Anterior cingulate cortex (tissue), 58 donors: ENCODE measurements at places on chromosomes 5 and 9.

DNA sequence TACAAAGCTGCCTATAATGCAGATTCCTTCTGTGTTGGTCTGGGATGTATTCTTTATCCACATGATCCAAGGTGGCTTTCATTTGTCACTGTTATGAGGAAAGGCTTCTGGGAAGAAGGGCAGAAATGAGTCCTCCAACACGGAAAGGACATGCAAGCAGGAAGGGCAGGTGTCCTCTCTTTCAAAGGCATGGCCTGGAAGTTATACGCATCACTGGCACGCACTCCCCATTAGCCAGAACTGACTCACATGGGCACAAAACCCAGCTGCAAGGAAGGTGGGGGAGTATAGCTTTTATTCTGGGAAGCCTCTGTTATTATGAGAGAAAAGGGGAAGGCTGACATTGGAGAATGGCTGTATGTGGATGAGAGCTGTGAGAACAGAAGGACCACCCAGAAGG, 141.3 kb upstream of the ZNF618 start:
- no peak for DNase-seq

GRCh38 chr9:128026255-128026772, 40.8 kb downstream of the NAIF1 start:
- DNase-seq, result no peak

- DNase-seq, result no peak
Measured at GRCh38 chr5:56494300-56494731, 261.2 kb upstream of the ANKRD55 start.

GRCh38 chr5:137015540-137016116, 483.5 kb downstream of the SPOCK1 start:
- no peak for DNase-seq

DNA sequence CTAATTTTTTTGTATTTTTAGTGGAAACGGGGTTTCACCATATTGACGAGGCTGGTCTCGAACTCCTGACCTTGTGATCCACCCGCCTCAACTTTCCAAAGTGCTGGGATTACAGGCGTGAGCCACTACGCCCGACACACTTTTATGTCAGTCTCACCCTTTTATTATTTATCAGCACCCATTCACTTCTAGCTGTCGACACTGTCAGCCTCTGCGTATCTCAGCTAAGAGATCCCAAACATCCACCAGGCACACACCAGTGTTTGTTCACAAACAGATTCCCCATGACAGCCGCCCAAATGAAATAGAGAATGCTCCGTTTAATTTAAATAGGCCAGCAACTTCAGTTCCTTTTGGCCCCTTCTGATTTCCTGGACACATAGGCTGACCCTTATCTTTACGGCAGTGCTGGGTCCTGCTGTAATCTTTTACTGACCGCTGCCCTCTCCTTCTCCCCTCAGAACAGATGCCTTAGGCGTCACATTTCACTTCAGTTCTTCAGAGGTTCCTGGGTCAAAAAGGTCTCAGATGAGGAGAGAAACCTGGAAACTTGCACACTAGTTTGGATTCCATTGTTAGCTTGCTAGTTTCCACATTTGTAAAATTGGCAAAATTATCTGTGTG, 43.1 kb upstream of the CKMT2 start:
- no peak for DNase-seq

- no peak for DNase-seq
Measured at GRCh38 chr9:121240472-121241135, 27.4 kb upstream of the GSN start.

DNA sequence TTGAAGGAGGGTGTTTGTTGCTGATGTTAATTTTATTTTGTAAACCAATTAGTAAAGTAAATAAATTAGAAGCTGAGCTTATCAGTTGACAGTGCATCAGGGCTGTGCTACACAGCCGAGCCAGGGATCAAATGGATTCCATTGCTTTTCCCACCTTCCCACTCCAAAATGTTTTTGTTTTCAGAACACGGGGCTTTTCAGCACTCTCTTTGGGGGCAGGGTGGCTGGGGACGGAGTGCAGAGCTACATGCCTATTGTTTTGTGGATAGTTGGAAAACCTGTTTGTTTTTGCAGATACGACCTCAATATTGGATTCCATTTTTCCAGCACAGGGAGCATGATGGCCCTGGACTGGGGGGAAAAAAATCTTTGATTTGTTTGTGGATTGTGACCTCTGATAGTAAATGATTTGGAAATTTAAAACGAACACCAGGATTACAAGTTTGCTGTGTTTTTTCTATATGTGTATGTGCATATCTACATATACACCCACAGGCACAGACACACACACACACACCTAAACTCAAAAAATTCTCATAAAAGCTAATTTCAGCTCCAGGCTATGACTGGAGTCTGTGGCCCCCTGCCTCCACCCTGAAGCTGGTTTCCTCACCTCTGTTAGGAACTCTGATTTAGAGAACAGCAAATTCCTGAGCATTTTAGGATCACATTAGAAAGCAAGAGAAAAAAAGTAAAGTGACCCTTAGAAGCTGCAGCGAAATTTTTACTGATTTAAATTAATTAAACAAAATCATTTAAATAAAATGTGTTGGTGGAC, 371.7 kb upstream of the IRX2 start:
- no peak for DNase-seq

GRCh38 chr9:104456831-104457230, 47.2 kb upstream of the OR13F1 start:
- DNase-seq, result no peak

GRCh38 chr9:69497816-69498215, 172.8 kb downstream of the ENTREP1 start:
- DNase-seq, result no peak

GRCh38 chr5:104635227-104635626, 1072.6 kb upstream of the NUDT12 start:
- no peak for DNase-seq

- DNase-seq, result peak; percentile 92
Measured at GRCh38 chr5:169583424-169584220, at the start of gene SPDL1. SPDL1 (plus strand) TSS chr5:169583773; CDS start chr5:169588417, 4,644 bp downstream.

GRCh38 chr5:93503598-93504067, 77.4 kb downstream of the NR2F1-AS1 start:
- no peak for DNase-seq

DNA sequence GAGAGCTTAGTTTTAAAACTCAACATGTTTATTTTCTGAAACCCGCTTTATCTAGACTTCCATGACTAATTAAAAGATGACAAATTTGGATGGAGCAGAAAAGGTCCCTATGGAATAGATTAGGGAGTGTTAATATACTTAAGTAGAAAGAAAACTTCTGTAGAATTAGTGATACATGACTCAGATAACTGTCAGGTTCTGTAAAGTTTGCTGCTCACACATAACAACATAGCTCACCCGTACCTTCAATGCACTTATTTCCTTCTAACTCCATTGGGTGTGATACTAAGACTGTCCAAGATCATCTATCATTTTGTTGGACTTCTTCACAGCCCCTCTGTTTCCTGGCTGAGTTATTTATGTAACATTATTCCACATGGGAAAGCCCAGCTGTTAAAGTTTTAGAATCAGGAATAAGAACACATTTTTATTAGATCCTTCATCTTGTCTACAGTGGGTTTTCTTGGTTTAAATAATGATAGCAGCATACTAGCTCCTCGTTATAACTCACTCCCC, 27.8 kb downstream of the TMEM167A start:
- DNase-seq, result no peak

DNA sequence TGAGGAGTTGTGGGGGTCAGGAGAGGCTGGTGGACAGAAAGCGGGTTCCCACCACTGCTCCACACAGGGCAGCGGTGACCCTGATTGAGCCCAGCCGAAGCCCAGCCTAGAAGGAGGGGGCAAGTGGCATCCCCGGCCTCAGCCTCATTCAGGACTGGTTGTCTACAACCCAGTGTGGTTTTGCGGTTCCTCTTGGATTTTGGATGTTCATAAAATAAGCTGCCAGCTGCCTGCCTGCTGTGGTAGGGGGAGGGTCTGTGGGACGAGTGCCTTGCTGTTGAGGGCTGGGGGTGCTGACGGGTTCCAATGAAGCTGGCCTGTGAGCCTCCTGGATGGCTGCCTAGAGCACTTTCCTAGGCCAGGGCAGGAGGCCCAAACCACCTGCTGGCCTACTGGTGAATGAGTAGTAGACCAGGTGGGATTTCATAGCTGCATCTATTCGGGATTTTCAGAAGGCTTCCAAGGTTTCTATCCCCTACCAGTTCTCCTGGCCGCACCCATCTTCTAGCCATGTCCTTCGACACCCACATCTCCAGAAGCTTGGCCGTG, 102.4 kb downstream of the NDFIP1 start:
- DNase-seq, result no peak

DNA sequence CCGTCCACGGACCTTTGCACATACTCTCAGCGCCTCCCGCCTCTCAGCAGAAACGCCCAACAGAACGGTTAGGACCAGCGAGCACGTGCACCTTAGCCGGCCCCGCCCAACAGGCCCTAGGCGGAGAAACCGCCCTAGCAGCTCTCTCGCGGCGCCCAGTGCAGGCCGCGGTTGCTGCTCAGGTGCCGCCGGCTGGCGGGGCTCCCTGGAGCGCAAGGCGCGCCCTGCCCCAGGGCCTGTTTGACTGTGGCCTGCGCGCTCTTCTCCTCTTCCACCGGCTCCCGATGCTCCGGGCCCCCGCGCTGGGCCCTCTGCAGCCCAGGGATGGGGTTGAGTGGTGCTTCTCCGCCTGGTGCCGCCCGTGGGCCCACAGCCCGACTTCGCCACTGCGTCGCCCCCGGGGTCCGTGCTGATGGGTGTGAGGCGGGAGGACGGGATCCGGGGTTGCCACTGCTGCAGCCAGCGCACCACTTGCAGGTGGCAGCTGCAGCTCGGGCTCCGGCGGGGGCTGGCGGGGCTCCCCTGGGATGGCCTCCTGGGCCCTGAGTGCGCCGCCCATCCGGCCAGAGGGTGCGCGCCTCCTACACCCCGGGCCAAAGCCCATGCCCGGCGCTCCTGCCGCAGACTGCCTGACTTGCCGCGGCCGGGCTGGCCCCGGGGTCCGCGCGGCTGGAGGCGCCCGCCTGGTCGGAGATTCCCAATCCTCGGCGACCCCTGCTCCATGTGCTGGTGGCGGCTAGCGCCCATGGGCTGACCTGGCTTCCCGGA, 1889.4 kb upstream of the CDH9 start:
- DNase-seq, result no peak

- no peak for DNase-seq
Measured at GRCh38 chr9:19028835-19029451, 4.1 kb downstream of the SAXO1 start.

GRCh38 chr5:144773628-144774027, 603.0 kb downstream of the KCTD16 start:
- DNase-seq, result no peak

- no peak for DNase-seq
Measured at GRCh38 chr5:177232761-177233160, 70.8 kb downstream of the RAB24 start.

DNA sequence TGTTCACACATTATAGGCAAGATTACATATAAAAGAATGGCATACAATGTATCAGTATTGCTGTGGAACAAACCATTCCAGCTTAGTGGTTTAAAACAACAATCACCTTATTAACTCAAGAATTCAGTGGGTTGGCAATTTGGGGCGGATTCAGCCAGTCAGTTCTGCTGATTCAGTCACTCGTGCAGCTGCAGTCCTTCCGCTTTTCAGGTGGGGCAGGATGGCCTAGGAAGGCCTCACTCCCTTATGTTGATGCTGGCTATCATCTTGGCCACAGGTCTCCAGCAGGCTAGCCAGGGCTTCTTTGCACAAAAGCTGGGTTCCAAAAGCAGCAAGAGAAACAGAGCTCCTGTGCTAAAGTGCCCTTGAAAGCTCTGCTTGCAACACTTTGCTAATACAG, 150.6 kb downstream of the MCTP1 start:
- no peak for DNase-seq

DNA sequence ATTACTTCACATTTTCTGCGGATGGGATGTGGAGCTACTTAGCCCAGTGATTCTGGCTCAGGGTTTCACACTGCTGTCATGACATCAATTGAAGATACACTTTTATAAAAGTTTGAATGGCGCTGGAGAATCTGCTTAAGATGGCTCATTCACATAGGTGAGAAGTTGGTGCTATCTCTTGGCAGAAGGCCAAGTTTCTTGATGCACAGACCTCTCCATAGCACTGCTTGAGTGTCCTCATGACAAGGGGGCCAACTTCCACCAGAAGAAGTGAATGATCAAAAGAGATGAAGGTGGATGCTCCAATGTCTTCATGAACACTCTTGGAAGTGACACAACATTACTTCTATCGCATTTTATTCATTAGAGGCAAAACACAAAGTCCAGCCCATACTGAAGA, 403.7 kb upstream of the CCNG1 start:
- no peak for DNase-seq

- DNase-seq, result no peak
Measured at GRCh38 chr5:66169534-66169933, 25.4 kb downstream of the SREK1 start.

GRCh38 chr5:169895926-169896325, 84.4 kb downstream of the INSYN2B start:
- peak; percentile 41 for DNase-seq

- DNase-seq, result no peak
Measured at GRCh38 chr5:109819878-109820277, 130.2 kb downstream of the MAN2A1 start.

DNA sequence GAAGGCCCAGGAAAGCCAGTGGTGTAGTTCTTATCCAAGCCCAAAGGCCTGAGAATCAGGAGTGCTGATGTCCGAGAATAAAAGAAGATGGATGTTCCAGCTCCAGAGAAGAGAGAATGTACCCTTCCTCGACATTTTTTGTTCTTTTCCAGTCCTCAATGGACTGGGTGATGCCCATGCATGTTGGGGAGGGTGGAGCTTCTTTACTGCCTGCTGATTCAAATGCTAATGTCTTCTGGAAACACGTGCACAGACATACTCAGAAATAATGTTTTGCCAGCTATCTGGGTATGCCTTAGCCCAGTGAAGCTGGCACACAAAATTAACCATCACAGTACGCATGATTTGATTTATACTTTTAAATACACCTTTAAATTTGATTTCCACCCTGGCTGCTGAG, 61.5 kb upstream of the FOXE1 start:
- DNase-seq, result no peak

GRCh38 chr9:92342825-92343488, 17.2 kb downstream of the CENPP start:
- no peak for DNase-seq

DNA sequence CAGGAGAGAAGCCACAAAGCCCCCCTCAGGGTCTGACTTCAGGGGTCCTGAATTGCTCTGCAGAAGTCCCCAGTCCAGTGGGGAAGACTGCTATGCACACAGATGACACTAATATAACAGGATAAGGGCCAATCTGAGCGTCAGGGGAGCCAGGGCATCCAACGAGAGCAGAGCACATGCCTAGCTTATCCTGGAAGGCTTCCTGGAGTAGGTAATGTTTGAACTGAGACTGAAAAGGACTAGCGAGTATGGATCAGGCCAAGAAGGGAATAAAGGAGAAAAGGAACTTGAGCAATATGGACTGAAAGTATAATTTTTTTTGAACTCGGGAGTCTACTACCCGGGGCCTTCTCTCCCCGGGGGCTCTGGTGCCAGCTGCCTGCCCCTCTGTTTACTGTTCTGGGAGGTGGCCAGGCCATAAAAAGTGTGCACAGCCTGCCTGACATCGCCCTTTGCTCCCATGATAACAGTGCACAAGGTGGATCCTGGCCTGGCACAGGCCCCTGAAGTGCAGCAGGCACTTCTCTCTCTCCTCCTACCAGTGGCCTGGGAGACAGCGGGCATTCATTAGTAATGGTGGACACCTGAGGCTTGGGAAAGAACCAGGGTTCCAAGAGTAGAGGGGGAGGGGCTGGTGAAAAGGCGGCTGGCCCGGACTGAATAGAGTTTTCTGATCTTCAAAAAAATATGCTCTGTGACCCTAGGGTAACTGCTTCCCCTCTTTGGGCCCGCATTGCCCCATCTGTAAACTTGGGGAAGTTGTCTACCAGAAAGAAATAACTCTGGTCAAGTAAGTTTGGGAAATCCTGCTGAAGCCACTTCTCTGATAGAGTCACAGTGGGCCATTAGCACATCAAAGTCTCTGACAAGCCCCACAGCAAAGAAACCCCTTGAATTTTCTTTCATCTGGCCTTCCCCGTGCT, 4.6 kb upstream of the SLC6A7 start:
- DNase-seq, result no peak
